ENCODE measurements at places on chromosomes 4 and X.

- DNase-seq = peak; percentile 6
These were observed 224.2 kb downstream of the STIM2 start for GRCh38 chr4:27084685-27085361.

DNA sequence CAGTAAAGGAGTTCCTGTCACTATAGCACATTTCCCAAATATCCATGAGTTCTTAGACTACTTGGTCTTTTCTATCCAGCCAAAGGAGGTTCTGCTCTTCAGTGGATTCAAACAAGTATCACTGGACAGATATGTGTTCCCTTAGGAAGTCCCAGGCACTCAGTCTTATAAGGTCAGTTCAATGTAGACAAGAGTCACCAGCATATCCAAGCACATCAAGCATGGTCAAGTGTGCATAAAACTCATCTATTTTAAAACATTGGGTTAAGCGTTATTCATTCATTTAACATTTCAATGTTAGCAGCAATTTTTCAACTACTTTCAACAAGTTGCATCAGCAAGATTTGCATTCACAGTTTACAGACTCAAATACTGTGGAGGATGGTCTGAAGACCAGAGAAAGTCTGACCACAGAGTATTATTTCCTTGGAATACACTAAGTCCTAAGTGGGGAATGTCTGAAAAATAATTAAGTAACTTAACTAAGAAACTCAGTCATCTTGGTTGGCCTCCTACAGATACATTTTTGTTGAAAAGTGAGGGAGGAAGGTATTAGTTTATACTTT lies 630.5 kb upstream of the IGFBP7 start:
- DNase-seq = no peak

DNA sequence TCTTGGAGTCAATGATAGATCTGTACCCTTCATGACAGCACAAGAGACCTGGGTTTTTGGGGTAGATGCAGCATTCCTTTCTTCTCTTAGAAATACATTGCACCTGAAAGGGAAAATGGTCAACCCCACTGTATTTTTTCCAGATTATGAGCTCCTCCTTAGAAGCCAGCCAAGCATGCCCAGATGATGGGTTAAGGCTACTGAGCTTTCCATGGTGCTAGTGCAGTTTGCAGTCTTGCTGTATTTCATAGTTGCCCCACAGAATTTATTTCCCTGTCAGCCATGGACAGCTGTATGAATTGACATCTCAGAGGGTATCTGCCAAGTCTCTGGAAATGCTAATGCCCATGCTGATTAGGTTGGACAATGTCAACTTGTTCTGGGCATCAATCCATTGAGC lies 73.7 kb upstream of the H2AZ1 start:
- no peak for DNase-seq

- peak; percentile 14 for DNase-seq
These were observed 27.1 kb upstream of the SLC9B1 start for GRCh38 chr4:103046416-103047290.

DNA sequence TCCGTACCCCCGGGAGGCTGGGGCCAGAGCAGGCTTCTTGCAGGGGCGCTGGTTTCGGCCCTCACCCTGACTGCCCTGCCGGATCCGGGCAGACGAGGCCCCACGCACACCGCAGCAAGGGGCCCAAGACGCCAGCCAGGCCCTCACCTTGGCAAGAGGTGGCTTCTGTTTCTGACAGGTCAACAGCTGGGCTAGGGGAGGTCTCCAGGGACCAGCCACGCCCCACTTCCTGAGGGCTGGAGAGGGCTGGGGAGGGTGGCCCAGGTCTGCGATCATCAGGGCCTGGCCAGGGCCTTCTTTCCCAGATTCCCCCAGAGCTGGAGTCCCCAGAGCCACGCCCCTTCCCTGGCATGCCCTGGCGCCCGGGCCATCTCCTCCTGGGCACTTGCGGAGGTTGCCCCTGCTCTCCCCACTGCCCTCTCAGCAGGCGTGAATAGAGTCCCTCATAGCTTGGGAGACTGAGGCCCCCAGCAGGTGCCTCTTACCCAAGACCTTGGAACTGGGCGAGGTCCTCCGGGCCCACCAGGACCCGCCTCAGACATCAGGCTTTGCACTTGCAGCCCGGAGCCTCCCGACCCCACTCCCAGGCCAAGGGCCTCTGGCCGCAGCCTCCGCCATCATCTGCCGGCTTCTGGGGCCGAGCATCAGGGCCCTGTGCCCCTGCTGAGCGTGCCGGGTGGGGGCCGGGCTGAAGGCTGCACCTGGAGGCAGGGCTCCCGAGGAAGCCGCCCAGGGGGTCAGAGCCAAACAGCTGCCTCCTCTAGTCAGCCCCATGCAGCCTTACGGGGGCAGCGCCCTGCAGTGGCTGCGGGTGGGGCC lies 6.3 kb upstream of the FGFR3 start:
- no peak for DNase-seq

DNA sequence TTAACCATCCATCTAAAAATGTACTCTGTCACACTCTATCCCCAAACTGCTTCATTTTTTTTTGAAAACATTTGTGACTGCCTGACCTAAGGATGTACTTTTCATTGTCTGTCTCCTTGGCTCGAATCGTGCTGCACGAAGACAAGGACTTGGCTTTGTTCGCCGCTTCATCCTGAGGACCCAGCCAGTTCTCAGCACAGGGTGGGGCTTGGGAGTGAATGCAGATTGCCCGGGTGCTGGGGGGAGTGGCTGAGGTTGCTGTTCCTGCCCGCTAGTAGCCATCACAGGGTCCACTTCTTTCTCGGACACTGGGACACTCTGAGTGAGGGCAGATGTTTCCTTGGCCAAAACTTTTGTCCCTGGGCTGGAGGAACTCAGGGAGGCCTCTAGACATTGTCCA lies 70.1 kb upstream of the CLCN4 start:
- no peak for DNase-seq

DNA sequence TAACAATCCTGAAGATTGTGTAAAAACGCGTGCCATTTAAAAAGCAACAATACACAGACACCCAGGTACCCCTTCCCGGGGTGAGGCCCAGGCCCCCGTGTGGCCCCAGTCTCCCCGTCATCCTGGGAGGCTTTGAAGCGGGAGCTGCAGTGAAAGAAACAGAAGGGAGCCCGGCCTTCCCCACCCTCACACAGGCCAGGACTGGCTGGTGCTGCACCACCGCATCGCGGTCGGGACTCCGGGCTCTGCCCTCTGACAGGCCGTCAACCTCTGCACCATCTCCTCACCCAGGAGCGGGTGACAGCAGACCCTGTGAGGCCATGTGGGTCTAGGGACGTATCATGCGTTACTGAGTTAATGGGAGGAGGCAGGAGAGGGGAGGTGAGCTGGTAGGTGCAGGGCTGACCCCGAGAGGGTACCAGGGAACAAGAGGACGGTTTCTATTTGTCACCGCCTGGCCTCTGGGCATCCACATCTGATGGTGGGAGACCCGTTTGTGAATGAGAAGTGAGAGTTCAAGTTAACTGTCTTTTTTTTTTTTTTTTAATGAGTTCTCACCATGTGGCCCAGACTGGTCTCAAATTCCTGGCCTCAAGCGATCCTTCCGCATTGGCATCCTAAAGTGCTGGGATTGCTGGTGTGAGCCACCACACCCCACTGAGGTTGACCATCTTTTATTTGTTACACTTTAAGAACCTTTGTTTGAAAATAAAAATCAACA lies 27.3 kb downstream of the PIGG start:
- no peak for DNase-seq

DNA sequence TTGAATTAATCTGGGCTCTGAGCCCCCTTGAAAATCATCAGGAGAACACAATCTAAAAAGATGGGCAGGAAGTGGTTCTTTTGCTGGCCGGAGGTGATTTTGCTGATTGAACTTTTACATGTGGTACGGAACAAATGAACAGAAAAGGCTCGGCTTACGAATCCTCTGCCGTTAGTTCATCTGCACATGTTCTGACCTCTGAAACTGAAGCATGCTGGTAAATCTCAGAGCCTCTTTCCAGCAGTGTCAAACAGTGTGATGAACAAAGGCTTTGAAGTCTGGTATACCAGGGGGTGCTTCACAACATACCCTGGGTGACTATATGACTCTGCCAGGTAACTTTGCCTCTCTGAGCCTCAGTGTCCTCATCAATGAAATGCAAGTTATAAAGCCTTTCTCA lies 194.2 kb upstream of the C1QTNF7 start:
- DNase-seq = peak; percentile 12

DNA sequence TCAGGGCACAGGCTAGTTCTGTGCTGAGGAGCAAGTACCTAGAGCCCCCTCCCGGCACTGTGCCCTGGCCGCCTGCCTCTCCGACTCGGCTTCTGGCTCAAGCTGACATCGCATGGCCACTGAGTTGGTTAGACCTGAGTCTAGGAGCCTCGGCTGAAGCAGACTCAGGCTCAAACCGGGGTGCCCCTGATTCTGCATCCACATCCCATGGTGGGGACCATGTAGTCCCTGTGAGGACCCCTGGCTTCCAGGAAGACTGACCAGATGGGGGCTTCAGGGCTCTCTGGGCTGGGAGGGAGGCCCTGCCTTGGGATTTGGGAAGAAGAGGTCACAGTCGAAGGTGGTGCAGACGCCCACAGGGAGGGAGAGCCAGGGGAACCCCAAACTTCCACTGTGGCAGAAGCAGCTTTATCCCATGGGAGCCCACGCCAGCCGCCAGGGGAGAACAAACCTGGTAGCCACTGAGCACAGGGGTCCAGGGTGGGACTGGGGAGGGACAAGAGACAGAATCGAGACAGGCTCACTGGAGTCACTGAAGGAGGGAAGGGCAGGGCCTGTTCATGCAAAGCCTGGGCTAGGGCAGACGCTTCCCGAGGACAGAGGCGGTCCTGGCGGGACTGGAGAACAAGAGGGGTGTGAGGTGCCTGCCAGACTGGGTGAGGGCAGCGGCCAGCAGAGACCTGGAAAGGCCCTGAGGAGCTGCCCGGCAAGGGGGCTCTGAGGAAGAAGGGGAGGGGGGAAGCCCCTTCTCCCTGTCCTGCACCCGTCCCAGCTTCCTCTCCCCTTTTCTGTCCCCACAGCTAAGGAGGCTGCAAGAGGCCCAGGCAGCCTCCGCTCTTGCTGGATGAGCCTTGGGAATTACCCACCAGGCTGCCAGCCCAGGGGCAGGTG lies 1.1 kb downstream of the PDE6B start:
- DNase-seq = no peak

GRCh38 chr4:118981171-118981838 lies 92.7 kb downstream of the SYNPO2 start:
- peak; percentile 64 for DNase-seq

- DNase-seq = no peak
These were observed 12.5 kb upstream of the CLNK start for GRCh38 chr4:10697086-10697485.

GRCh38 chr4:142367418-142368180 lies 478.5 kb downstream of the INPP4B start:
- DNase-seq = peak; percentile 35

DNA sequence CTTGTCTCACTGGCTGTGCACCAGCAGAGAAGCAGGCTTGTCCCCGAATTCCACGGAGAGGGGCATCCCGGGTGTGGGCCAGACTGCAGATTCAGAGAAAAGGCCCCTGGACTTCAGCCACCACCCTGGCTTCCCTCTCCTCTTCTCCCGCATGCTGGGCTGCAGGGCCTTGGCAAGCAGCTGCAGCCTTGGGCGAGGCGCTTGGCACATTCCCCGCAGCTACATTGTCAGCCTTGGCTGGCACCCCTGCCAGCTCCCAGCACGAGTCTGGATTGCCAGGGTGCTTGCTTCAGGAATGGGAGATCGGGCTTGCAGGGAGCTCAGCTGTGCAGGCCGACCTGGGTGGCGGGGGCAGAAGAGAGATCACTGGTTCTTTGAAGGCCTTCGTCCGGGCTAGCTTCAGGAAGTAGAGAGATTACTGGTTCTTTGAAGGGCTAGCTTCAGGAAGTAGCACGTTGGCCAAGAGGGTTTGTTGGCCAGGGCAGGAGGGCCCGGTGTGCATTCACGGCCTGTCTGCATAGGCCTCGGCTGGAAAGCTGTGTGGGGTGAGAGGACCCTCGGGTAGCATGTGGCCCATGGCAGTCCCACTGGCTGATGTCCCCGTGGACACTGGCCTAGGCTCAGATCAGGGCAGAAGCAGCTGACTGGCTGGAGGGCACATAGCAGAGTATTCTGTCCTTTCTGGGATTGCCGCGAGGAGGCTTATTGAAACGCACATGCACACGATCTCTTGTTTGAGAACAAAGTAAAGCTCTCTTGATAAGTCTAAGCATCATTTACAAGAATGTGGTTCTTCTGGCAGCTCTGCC lies 2.7 kb downstream of the ABCD1 start:
- no peak for DNase-seq

- DNase-seq = no peak
These were observed 34.7 kb upstream of the FMR1 start for GRCh38 chrX:147876849-147877646.

GRCh38 chr4:73417973-73418372 lies 13.9 kb downstream of the ALB start:
- DNase-seq = no peak

GRCh38 chrX:105646592-105647372 lies 175.6 kb upstream of the NRK start:
- DNase-seq = no peak

- DNase-seq = no peak
These were observed 99.3 kb upstream of the PRKG2 start for GRCh38 chr4:81314196-81314896.

DNA sequence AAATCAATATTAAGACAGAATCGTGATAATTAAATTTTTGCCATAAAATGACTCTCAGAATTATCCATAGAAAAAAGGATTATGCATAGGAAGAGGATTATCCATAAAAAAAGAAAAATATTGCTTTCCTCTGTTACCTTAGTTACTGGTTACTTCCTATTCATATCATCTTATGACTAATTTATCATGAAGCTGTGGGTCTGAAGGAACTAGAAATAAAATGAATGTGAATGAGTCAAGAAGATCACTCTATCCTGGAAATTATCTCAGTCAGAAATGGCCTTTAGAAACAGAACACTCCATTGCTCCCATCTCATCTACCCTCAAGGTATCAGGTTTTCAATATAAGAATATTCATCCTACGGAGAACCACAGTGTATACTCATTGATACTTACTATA lies 19.4 kb downstream of the RPS6KA6 start:
- DNase-seq = peak; percentile 25

- DNase-seq = no peak
These were observed 98.0 kb downstream of the NAA11 start for GRCh38 chr4:79227860-79228259.

GRCh38 chr4:154602404-154603020 lies 9.9 kb downstream of the FGG start:
- peak; percentile 28 for DNase-seq

- DNase-seq = peak; percentile 51
These were observed 28.9 kb upstream of the OPHN1 start for GRCh38 chrX:68462197-68462596.

DNA sequence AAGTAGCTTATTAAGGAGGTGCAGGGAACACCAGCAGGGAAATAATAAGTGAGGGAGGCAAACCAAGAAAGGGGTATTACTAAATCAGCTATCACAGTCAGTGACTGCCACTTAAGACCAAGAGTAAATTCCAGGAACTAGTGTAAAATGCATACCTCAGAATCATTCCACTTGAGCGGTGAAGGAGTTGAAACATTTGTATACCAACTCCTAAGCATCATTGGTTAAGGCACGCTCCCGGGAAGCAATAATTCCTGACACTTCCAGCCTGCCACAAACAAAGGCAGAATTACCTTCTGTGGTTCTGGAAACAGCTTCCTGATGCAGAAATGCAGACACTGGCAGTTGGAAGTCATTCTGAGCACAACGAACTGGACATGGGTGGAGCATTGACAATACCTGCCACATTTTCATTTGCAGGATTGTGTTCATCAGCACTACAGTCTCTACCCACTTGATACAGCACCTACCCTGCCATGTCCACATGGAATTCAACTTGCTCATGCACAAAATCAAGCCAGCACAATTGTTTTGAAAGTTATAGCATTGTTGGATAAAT lies 82.1 kb downstream of the PPP1R2C start:
- DNase-seq = no peak

GRCh38 chr4:159390648-159391047 lies 287.8 kb downstream of the RAPGEF2 start:
- peak; percentile 99 for DNase-seq

All from astrocyte (in vitro differentiated cells and primary cell).